CD8-positive, alpha-beta memory T cell (primary cell): ENCODE measurements at places on chromosomes 16 and 17.

GRCh38 chr16:70701036-70701435 lies 15.2 kb upstream of the MTSS2 start:
- DNase-seq: no peak

DNA sequence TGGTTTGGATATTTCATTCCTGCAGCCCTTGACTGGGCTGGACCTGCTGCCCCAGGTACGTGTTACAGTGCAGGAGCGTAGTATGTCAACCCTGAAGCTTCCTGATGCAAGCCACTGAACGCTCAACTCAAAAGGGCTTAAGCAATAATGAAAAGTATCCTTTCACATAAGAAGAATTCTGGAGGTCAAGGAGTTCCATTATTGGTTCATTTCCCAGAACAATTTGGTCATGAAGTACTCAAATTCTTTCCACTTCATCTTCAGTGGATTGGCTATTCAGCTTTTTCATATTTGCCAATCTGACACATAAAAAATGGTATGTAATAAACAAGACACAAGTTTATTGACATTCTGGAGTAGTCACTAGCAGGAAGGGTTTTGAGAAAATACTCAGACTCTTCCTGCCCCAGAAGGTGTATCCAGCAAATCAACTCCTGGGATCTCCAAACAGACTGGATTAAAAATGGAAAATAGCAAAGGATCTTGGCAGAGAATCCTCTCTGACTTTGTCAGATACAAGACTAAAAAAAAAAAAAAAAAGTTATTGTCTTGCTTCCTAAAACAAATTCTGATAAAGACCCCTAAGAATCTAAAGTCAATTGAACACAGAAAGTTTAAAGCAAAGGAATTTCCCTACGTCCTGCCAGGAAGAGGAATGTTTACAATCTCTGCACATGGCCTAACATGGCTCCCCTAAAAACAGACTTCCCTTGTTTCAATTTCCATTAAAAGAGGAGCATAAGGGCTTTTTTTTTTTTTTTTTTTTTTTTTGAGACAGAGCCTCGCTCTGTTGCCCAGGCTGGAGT lies 37.5 kb upstream of the WSB1 start:
- no peak for DNase-seq

- DNase-seq: no peak
Measured at GRCh38 chr17:9006175-9006767, 15.0 kb upstream of the NTN1 start.

GRCh38 chr16:49701789-49702494 lies 154.0 kb downstream of the ZNF423 start:
- no peak for DNase-seq
